ENCODE measurements at places on chromosomes 11 and 22. TPM values are rescaled to one million over a fixed set of nuclear protein-coding genes. Genes with fewer than 3 reads are reported as not detected.

NUP160 gene
- 67.0 TPM for total RNA-seq

- no peak for DNase-seq
Measured at GRCh38 chr11:76615950-76616349, 54.6 kb downstream of the LRRC32 start.

GRCh38 chr11:118415739-118416068, 14.3 kb downstream of the ATP5MG start:
- DNase-seq = no peak

SHISAL1 gene
- not detected for total RNA-seq

Measured in naive thymus-derived CD8-positive, alpha-beta T cell (primary cell).